T follicular helper cell (primary cell): ENCODE measurements at places on chromosomes 2 and 18.
A peak's percentile ranks its signal among the peaks of the same experiment; 100 is the strongest.

- DNase-seq = no peak
These were observed 587 bp upstream of the TANK start for GRCh38 chr2:161159456-161160225.

DNA sequence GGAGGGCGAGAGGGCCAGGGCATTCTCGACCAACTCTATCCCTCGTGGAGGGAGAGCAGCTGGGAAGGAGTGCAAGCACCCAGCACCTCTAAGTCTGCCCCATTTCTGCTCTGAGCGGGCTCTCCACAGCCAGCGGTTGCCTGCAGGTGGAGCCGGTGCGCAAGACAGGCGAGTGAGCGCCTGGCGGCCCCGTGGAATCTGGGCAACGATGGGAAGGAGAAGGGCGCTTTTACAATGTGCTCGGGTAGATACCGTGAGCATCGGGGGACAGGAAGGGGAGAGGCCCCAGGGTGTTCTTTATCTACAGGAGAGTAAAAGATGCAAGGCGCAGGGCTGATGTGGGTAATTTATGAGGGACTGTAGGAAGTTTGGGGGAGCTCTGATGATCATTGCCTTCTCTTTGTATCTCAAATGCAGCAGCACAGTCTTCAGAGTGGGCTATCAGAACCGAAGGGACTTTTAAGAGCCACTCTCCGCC, 867 bp upstream of the TTL start:
- DNase-seq = peak; percentile 76

GRCh38 chr2:216578325-216578724, 54.9 kb upstream of the IGFBP2 start:
- DNase-seq = no peak

GRCh38 chr18:45760462-45761036, 36.6 kb downstream of the SLC14A1 start:
- no peak for DNase-seq

GRCh38 chr18:54960197-54960596, 936 bp upstream of the CCDC68 start:
- no peak for DNase-seq

GRCh38 chr18:78672862-78673446, 306.7 kb upstream of the SALL3 start:
- no peak for DNase-seq

GRCh38 chr2:199485732-199486335, 28.1 kb upstream of the SATB2 start:
- no peak for DNase-seq

DNA sequence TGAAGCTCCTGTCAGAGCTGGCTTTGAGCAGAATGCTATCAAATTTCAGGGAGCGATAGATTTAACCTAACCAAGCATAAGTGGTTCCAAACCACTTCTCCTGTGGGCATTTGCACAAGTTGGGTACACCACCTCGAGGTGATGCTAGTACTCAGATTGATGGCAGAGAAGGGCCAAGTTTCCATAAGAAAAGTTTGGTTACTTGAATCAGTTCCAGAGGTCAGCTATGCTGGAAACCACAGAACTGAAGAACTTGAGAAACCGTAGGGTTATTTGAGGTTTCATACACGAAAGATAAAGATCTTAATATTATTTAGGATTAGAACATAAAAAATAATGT, 238.2 kb upstream of the SOX11 start:
- no peak for DNase-seq

DNA sequence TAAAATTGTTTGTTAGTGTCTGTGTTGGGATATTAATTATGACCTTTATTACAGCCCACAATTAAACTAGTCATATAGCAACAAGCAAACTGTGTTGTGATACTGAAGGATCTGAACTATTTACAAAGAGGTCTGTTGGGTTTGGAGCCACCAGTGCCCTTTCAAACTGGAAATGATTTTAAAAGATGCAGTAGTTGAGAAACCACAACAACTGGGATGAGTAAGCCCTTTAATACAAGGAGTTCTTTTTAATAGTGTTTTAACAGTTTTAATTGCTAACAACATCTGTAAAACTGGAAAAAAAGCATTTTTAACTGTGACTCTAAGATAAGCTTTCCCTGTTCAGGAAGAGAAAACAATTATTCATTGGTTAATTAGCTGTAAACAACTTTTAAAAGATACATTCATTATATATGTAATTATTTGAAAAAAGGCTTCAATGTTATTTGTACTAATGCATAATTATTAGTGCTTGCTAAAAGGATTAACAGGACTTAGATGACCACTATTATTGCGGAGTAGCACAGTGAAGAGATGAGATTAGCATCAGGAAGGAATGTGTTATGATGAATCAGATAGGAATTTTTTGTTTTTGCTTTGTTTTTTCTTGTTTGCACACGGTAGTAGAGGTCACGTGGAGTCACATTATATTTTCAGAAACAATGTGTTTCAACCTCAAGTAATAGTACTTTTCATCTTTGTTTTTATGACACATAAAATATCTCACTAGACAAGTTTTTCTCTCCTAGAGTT, 392.7 kb upstream of the FANCL start:
- no peak for DNase-seq

DNA sequence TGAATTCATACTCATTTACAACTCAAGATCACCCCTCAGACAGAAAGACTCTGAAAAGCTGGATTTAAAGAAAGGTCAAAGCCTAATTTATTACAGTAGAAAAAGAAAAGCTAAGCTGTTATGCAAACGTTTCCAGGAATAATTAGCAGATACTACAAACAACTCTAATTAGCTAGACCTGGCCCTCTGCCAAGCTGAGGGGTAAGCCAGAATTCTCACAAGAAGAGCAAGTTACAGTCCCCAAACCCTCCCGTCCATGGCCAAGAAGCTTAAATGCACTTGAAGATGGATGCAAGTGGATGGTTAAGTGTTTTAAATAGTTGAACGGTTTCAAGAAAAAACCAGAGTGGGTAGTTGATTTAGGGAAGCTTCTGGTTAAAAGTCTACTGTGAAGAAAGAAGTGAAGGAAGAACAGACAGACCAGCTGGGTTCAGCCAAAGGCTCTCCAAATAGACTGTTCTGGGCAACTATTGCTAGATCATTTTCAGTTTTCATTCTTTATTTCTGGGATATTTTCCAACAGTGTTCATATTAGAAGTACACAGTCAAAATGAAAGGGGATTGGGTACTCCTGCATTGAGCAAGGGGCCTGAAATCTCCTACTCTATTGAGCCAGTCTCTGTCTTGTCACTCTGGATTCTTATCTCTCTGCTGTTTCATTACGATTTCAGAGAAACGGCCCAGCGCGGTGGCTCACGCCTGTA, 4.8 kb downstream of the LMAN2L start:
- no peak for DNase-seq

DNA sequence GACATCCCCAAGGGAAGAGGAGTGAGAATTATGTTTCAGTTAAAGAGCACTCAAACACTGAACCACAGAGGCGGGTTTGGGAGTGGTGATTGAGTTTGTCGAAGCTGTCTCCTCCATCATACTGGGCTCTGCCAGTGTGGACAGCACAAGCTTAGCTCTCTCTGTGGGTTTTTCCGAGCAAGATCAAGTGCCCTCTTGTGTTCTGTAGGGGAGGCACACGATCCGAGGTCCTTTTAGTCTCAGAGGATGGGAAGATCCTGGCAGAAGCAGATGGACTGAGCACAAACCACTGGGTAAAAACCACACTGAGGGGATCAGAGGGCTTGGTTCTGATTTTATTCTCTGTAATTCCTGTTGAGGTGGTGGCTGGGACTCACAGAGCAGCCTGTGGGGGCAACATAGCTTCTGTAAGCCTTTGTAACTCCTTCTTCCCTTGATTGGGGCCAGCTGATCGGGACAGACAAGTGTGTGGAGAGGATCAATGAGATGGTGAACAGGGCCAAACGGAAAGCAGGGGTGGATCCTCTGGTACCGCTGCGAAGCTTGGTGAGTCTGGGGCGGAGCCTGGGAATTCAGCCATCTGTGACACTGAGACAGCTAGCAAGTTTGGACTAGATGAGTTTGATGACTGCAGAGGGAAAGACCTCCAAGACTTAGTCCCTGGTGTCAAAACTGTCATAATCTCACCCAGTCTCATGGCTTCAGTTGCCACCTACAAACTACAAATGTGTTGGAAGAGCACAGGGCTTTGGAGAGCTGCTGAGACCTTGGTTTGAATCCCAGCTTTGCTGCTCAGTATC, 2.0 kb downstream of the NAGK start:
- no peak for DNase-seq

DNA sequence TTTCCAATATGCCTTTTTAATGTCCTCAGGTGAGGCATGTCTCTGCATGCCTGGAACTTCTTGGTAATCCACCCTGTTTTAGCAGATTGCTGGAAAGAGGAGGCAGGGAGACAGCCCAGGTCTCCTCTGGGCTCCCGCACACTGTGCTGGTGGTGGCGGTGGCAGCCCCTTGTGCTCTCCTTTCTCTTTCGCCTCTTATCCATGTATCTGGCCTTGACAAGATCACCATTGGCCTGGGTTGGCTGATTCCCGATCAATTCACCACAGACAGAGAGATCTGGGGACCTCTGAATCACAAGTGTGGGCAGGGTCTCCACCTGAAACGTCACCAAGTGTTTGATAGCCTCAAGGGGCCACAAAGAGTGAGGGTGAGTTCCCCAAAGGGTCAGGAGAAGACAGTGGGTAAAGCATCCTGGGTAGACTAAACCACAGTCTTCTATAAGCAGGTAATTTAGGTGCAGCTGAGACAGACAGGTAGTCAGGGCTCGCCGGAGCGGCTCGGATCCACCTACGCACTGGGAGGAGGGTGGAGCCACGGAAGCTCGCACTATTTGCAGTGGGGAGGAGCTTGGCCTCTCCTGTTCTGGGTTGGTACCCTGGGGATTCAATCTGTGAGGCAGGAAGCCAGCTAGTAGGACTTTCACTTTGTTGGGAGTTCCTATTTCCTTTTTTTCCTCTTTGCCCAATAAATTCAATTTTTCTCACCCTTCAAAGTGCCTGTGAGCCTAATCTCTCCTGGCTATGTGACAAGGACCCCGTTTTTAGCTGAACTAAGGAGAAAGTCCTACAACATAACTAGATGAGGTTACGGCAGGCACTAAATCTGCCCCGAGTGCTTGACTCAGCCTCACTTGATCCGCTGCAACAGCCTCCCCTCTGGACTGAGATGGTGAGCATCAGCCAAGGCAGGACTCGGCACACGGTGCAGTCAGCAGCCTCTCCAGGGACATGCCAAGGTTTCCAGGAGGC, 57.6 kb downstream of the SLC4A3 start:
- no peak for DNase-seq

GRCh38 chr18:11947214-11948191, 33.8 kb upstream of the IMPA2 start:
- peak; percentile 30 for DNase-seq

DNA sequence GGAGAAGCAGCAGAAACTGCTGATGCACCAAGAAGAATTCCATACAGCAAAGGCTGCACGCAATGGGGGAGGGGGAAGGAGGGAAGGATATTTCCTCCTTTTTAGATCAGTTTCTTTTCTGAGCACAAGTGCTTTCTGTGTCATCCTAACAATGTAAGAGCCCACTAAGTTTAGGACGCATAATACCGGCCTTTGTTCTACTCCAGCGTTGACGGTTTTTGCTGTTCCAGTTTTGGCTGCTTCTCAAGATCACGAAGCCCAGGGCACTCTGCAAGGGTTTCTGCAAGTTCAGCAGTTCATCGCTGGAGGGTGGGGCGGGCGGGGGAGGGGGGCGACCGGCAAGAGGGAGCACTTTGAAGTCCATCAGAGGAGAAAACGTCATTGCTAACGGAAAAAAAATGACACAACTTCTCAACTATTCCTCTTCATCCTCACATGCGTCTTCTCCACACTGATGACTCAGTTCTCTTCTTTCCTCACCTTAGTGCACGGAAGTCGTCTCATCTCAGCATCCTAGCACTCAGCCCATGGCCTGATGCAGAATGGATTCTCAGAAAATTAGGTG, 8.7 kb downstream of the FAM178B start:
- no peak for DNase-seq

DNA sequence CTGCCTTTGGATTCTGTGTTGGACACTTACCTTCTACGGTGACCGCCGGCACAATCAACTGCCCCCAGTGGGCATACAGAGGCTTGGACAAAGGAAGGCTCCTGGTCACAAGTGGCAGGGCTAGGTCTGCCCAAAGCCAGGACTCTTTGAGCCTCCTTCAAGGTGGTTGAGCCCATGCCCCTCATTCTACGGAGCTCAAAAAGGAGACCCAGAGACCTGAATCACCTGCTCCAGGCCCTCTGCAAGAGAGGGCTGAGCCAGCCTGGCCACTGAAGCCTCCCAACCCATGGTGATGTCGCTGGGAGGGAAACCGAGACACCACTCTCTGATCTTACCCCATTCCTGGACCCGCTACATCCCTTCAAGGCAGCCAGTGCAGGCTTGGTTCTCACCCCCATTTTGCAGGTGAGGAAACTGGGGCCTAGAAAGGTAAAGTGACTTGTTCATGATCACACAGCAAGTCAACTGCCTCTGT, 87.9 kb downstream of the INHBB start:
- no peak for DNase-seq

DNA sequence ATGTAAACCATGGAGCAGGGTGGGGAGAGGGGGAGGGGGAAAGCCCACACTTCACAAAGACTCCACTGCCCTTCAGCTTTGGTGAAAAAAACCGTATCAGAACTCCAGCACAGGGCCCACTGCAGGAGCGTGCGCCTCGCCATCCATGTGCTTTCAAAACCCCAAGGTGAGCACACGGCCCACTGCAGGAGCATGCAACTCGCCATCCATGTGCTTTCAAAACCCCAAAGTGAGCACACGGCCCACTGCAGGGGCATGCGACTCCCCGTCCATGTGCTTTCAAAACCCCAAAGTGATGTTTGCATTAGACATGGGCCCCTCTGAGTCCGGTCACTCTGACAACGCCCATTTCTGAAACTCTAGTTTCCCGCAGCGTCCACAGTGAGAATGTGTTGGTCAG, 7.8 kb downstream of the TXNL4A start:
- DNase-seq = no peak

DNA sequence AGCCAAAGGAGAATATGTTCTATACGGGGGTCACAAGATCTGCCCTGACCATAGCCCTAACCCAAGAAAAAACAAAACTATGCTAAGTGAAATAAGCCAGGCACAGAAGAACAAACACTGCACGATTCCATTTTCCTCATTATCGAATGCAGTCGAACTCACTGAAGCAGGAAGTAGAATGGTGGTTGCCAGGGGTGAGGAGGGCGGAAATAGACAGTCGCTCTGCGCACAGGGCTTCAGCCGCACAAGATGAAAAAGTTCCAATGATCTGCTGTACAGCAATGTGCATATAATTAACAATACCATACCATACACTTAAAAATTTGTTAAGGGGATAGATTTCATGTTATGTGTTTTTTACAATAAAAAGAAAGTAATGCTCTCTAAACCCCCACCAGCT, 257.7 kb downstream of the TXNL1 start:
- no peak for DNase-seq

DNA sequence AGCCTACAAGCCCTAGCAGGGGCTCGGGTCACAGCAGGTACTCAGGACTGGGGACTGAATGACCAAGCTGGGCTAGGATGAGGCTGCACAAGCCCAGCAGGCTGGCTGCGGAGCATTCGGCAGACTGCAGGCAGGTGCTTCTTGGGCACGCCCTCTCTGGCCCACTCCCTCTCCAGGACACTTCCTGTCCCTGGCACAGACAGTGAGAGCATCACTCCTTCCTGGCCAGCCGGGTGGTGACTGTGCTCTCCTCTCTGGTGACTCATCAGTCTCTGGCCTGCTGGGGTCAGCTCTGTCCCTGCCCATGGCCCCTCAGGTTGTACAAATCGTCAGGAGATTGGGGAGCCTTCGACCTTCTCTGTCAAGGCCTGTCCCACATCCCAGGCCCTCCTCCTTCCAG, 22.5 kb downstream of the C1QL2 start:
- no peak for DNase-seq
